ENCODE measurements at places on chromosomes 2 and 18.
A peak's percentile ranks its signal among the peaks of the same experiment; 100 is the strongest.

DNA sequence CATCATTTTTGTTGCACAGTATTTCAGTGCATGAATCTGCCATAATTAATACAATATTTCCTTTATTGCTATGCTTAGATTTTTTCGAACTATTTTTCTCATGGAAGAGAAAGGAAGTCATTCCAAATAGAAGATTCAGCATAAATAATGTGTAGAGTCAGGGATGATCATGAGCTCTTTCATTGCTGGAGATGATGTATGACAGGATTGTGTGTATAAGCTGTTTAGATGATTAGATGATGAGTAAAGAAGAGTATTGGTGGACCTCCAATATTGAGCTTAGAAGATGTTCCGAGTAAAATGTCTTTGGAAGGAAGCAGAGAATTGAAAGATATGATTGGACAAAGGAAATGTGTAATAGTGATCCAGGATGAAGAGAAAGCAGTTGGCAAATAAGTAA, 364.5 kb downstream of the PARD3B start:
- no peak for DNase-seq

- DNase-seq: peak; percentile 74
Measured at GRCh38 chr2:12169721-12170120, 423.3 kb downstream of the LPIN1 start.

DNA sequence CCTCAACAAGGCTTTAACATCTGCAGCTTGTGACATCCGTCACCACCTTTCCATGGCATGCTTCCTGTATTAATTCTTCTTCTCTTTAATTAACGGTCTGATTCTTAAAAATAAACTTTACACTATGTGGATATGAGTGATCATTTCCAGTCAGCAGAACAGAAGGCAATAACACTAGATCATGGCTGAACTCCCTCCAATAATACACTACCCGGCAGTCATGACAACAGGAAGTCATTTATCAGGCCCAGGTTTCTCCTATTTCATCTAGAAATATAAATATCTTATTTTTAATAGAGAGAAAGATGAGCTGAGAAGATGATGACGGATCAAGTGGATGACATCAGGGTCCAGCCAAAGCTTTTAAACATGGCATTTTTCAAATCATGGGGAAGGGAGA, 792.2 kb downstream of the SLC4A3 start:
- no peak for DNase-seq

- no peak for DNase-seq
Measured at GRCh38 chr2:217643789-217644301, 358.9 kb downstream of the TNS1 start.

GRCh38 chr2:61774351-61774750, 79.5 kb downstream of the FAM161A start:
- no peak for DNase-seq

DNA sequence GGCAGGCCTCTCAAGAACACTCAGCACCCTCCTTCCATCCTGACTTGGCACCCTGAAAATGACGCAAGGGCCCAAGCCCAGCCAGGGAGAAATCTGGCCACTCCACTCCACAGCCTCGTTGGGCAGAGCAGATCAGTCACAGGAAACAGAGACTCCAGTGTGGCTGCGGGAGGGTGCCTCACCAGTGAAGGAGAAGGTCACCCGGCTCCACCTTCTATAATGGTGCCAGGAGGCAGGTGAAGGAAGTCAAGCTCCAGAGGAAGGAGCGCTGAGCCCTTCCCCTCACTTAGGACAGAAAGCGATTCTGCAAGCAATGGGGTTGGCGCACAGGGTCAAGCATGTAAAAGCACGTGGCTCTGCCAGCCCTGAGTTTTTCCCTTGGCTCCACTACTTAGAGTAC, 35.3 kb downstream of the CRACDL start:
- DNase-seq: no peak

- no peak for DNase-seq
Measured at GRCh38 chr2:58938988-58939387, 697.9 kb upstream of the FANCL start.

GRCh38 chr18:34933909-34934661, 107.1 kb upstream of the MAPRE2 start:
- no peak for DNase-seq

DNA sequence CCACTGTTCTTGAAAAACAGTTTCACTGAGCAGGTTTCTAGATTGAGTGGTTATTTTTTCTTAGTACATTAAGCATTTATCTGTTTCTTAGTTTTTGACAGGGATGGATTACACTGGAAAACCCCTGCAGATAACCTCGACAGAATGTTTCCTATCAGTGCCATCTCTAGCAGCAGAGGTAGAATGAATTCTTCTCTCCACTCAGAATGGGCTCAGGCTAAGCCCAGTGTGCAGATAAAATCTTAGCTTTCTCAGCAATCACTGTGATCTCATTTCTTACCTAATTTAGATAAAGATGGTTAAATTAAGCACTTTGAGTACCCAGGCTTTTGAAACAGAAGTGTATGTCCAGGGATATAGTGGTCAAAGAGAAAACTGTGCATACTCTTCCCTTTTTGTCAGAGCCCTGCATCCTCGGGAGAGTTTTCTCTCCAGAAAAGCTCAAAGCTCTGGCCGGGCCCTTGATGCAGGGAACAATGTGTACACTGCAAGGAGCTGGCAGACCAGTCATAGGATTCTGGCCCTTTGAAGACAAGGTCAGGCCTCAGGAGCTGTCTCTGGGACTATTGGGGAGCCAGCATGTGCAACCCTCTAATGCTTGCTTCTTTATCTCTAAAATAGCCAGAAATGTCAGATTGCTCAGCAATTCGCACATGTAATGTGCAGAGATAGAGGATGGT, 10.6 kb upstream of the AKAIN1 start:
- DNase-seq: no peak

- no peak for DNase-seq
Measured at GRCh38 chr2:44649381-44649780, 287.6 kb downstream of the CAMKMT start.

DNA sequence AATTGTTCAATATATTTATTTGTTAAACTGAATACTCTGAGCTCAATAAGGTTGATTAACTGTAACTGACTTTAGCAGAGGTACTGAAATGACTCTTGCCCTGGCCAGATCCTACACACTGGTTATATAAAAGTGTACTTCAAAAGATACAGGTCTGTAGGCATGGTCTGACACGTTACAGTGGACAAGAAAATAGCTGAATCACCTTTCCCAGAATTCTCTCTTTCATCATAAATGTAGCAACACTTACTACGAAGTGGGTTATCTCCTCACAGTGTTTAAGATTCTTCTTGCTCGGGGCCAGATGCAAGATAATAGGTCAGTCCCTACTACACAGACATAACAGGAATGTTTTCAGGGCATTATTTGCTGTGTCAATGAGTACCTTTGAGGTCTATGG, 107.0 kb upstream of the ZC3H15 start:
- no peak for DNase-seq

DNA sequence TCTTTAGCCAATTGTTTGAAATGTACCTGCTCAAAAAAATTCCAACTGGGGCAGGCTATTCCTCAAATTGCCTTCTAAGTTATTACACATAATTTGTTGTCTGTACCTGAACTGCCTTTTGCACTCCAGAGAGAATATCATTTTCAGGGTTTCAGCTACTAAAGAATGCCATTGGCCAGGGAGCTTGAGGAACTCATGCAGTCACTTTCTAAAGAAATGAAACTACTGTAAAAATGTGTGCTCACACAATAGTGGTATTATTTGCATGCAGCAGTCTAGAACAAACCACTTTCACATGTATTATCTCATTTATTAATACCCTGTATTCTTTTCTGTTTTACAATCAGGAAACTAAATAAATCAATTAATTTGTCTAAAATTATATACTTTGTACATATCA, 152.2 kb downstream of the PID1 start:
- no peak for DNase-seq

DNA sequence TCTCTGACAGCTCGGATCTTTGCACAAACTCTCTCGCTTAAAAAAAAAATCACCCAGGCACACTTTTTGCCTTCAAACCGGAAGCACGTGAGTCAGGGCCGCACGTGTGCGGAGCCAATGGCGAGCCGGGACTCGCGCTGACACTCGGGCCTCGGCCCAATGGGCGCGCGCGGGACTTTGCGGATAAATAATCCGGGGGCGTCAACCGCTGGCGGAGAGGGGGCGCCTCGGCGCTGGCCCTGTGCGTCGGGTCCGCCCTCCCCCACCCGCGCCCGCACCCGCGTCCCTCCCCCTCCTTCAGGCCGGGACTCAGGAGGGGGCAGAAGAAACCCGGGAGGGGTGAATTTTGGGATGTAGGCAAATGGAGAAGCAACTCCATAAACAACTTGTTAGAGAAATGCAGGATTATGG, 319 bp upstream of the EN1 start:
- no peak for DNase-seq

- no peak for DNase-seq
Measured at GRCh38 chr2:186891185-186891621, 42.2 kb upstream of the ZSWIM2 start.

- no peak for DNase-seq
Measured at GRCh38 chr2:186031229-186031628, 292.6 kb downstream of the FSIP2 start.
